ENCODE measurements at places on chromosomes 2 and 18.

- no peak for DNase-seq
Measured at GRCh38 chr2:96542357-96542977, 5.9 kb downstream of the ARID5A start.

- DNase-seq = no peak
Measured at GRCh38 chr2:235799281-235799680, 305.4 kb downstream of the AGAP1 start.

- DNase-seq = no peak
Measured at GRCh38 chr2:127661072-127661649, 14.2 kb downstream of the LIMS2 start.

GRCh38 chr2:127068351-127068741 lies 38.6 kb downstream of the BIN1 start:
- DNase-seq = no peak

GRCh38 chr2:128270672-128271596 lies 47.7 kb downstream of the HS6ST1 start:
- no peak for DNase-seq

DNA sequence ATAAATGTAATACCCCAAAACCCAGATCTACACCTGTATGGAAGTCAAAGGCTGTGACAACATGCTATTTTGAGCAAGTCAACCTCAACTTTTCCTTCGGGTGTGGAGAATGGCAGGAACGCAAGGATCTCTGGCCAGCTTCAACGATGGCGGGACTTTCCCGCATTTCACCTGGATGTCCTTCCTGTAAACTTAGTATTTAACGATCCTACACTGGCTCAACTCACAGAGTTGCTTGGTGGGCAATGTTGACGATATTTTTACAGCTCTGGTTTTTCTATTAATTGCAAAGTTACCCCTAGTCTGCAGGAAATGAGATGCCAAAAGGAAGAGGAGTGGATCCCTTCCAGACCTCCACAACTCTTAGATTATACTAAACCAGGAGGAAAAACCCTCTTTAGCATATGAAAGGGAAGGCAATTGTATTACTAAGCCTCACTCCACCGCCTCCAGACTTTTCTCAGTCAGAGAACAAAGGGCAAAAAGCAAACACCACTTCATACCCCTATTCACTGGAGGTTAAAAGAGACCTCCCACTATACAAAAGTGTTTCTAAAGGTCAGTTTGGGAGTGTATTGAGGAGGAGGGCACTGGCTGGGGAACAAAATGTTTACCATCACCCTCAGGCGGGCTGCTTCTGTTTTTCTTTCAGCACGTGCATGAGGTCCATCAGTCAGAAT lies 56.5 kb upstream of the ACVR1 start:
- no peak for DNase-seq

- no peak for DNase-seq
Measured at GRCh38 chr2:126778561-126779501, 119.9 kb upstream of the TEX51 start.

DNA sequence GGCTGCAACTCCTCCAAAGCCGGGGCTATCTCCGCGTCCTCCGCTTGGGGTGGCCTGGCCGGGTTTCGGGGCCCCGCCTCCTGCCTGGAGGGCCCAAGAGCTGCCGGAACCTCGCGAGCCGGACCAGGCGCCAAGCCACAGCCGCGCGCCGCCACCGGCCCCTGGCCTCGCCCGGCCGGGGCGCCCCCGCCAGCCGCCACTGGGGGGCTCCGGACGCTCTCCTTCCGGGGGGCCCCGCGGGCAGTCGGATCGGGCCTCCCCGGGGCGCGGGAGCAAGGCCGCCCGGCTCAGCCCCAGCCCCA lies 17.4 kb upstream of the HAAO start:
- peak; percentile 91 for DNase-seq

DNA sequence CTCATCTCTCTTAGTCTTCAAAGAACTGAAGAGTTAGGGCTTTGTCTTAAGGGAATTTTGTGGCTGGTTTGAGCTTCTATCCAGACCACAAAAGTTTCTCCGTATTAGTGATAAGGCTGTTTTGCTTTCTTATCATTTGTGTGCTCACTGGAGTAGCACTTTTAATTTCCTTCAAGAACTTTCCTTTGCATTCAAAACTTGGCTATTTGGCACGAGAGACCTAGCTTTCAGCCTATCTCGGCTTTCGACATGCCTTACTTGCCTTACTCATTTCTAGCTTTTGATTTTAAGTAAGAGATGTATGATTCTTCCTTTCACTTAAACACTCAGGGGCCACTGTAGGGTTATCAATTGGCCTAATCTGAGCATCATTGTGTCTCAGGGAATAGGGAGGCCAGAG lies 29.9 kb downstream of the HDHD2 start:
- no peak for DNase-seq

- no peak for DNase-seq
Measured at GRCh38 chr18:27861539-27861938, 315.4 kb downstream of the CDH2 start.

GRCh38 chr2:105324732-105325131 lies 4.8 kb downstream of the TGFBRAP1 start:
- DNase-seq = peak; percentile 67

DNA sequence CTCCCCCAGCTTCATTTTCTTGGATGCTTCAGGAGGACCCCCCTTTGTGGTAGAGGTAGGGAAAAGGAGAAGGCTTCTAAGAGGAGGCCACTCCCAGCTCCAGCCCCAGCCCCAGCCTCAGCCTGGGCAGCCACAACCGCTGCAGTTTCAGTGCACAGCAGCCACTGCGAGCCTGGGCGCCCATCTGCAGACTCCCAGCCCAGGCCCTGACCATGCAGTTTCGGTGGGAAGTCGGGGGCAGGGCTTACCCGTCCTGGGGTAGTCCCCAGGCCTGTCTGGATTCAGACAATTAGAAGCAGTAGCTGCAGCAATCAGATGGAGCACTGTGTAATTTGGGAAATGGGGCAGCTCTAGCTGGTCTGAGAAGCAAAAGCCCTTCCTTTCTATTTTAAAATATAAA lies 28.6 kb downstream of the ITM2C start:
- DNase-seq = no peak

DNA sequence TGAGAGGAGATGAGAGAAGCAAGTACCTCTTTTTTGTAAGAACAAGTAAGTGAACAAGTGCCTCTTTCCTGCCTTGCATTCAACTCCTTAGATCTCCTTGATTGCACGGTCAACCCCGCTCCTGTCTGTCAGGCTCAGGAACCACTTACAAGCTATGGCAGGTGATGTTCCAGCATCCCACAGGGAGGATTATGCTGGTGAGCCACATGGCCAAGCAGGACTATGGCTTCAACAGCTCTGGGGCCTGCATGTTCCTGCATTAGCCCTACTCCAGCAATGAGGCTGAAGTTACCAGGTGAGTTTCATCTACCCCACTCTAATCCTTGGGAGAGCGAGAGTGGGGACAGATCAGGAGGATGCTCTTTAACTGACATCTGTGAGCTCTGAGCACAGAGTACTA lies 29.5 kb downstream of the TTC32 start:
- DNase-seq = no peak

GRCh38 chr2:221370857-221371211 lies 201.3 kb downstream of the EPHA4 start:
- no peak for DNase-seq

GRCh38 chr2:162196638-162197037 lies 44.6 kb upstream of the GCG start:
- DNase-seq = no peak

DNA sequence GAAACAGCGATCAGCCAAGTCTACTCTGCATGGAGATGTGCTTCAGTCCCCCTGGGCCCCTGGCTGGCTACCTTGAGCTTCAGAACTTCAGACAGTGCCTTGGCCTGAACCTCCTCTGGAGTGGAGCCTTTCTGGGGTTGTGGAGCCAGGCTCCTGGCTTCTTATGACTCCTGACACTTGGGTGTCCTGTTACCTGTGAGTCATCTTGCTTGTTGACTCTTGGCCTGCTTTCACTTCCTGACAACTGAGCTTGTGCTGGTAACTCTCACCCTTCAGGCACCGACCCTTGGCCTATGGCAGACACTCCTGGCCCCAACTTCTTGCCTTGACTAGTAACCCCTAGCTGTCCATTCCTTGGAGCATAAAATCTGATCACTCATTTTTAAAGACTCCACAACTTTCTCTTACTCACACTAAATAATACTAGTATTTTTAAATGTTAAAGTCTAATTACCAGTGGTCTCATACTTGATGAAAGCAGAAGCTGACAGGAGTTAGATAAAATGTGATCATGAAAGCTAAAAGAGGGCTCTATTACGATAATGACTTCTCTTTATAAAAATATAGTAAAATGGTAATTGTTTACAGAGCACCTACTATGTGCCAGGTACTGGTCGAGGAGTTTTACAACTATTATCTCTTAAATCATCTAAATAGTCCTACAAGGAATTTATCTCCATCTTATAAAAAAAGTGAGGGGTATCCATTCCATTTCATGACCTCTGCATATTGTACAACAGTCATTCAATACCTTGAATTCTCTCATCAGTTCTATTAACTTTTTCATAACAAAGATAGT lies 46.3 kb upstream of the VIT start:
- peak; percentile 80 for DNase-seq

GRCh38 chr18:63445037-63445436 lies 22.8 kb upstream of the VPS4B start:
- no peak for DNase-seq

- no peak for DNase-seq
Measured at GRCh38 chr2:18464913-18465312, 95.5 kb downstream of the RDH14 start.

DNA sequence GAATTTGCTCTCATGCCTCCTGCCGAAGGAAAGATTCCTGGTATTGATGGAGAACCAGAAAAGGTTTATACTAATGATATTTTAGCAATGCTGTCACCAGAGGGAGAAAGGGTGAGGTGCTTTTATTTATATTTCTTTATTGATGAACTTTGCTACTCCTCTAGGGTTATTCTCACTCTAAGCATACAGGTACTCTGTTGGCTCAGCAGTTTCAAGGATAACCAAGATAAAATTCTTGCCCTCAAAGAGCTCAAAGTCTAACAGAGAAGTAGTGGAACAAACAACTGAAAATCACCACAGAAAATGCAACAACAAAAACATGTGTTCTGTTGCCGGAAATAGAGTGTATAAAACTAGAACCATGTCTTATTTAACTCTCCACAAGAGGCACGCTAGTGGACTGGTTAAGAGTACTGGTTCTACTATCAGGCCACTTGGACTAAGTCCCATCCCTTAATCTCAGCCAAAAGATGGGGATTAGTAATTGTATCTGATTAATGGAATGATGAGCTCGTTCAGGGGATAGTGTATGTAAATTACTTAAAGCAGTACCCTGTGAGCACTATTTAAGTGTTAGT lies 103.6 kb downstream of the DNAH6 start:
- no peak for DNase-seq

DNA sequence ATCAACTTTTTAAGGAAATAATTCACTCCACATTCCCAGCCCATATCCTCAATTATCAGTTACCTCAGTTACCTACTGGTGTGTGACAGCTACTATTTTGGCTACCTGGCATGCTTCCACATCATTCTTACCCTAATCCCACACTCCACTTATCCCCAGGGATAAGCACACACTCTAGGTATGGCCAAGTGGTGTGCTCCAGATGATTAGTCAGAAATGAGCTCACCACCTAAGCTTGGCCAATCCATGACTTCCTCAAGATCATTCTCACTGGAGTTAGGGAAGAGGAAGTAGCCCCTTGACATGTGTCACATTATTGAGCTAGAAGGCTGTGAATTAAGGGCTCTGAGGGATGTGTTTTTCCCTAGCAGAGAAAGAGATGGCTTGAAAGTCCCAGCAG lies 20.9 kb upstream of the SMAD4 start:
- no peak for DNase-seq

DNA sequence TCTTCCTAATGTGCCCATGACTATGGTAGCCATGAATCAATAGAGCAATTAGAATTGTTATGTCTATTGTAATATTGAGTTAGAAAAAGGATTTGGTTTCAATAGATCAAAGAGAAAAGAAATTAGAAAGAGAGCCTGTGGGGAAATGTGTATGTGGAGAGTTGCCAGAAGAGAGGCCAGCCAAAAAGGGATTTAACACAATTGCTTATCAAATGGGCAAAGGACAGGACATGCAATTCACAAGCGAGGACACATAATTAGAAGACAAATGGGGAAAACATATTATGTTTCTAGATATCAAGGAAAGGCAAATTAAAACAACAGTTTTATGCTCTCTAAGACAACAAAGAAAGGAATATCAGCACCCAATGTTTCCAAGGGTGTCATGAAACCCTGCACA lies 403.2 kb upstream of the KLHL29 start:
- DNase-seq = no peak

DNA sequence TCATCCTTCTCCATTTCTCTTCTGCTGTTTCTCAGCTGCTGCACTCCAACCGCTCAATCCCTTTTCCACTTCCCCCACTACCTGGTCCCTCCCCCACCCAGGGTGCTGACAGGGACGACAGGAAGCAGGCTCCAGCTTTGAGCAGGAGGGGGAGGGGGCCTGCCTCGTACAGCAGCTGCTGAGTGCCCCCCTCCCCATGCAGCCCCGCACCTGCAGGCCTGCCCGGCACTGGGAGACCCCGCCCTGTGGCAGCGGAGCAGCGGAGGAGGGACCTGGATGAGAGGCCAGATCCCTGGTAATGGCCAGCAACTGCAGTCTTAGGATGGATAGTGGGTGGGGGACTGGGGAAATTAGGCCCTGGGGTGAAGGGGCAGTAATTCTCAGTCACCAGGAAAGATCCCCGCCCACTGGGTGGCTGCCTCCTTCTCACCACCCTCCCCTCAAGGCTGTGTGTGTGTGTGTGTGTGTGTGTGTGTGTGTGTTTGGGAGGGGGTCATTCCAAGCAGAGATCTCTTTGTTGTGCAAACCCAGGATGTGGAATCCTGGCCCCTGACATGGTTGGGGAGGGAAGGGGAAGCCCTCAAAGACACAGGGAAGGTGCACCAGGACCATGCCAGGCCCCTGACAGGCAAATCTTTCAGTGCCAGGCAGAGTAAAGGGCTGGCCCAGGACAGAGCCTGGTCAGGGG lies 6.8 kb upstream of the CRYBA2 start:
- no peak for DNase-seq

DNA sequence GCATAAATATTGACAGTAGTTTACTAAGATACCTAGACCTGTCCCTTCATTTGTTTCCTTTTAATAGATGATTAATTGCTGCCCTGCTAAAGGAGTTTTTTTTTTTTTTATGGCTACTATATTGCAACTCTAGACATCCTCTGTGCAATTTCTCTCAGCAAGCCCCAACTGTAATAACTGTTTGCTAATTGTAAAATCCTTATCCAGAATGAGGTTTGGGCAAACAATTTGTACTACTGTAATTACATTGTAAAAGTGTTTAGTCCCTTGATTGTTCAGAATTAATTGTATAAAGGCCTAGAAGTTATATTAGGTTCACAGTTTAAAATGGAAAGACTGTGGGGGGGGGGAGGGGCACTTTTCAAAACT lies 3.7 kb upstream of the MEIS1 start:
- DNase-seq = no peak

DNA sequence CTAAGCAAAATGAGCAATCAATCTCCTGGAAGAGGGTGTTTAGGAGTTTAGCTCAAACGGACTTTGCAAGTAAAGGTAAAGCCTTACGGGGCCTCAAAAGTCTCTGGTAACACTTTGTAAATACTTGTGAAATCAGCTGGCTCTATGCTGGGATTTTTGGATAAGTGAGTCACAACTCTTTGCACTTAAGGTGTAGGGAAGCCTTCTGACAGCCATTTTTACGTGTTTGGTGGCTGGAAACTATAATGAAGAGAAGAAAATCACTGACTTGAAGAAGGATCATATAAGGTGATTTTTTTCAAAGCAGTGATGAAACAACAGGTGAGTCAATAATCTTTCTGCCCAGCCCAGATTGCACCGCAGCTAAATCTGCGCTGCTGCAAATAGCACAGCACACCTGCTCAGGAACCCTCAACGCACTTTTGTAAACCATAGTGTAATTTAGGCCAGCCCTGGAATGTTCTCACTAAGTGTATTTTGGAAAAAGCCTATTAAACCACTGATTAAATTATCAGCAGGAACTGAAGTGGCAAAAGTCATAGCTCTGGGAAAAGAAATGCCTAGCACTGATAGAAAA lies 218.8 kb downstream of the AGPS start:
- no peak for DNase-seq
